ENCODE measurements at places on chromosomes 7 and 10. TPM values are rescaled to one million over a fixed set of nuclear protein-coding genes. Genes with fewer than 3 reads are reported as not detected.

Gene CPED1
- total RNA-seq = 96.8 TPM

Gene MYO1G
- under 0.01 TPM for total RNA-seq

Gene APBB1IP
- not detected for total RNA-seq

Gene TIMM23
- 117 TPM for total RNA-seq

Gene LMBR1
- total RNA-seq = 30.3 TPM

Gene SFTPA1
- not detected for total RNA-seq

DNA sequence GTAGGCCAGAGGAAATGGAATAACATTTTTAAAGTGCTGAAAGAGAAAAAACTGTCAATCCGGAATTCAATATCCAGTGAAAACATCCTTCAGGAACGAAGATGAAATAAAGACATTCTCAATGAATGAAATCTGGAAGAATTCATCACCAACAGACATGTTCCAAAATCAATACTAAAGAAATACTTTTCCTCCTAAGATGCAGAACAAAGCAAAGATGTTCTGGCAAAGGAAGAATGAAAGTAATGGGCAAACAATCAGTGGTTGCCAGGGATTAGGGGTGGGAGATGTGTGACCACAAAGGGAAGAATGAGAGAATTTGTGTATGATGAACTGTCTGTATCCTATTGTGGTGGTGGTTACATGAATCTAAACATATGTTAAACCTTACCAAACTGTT, 52.8 kb upstream of the EEPD1 start:
- no peak overlapping the region for H3K4me3 ChIP-seq
- H3K27ac ChIP-seq = no peak overlapping the region
- no peak for DNase-seq
- H3K27me3 ChIP-seq = peaks cover 21% of the 10 kb centered on the region

GRCh38 chr7:100105534-100105933, 4.1 kb downstream of the AP4M1 start:
- no peaks in the 10 kb centered on the region for H3K27me3 ChIP-seq
- peaks cover 8% of the 10 kb centered on the region for H3K4me1 ChIP-seq
- H3K36me3 ChIP-seq = peaks cover 50% of the 10 kb centered on the region
- no peak overlapping the region for H3K4me3 ChIP-seq
- no peak for DNase-seq
- no peak overlapping the region for H3K27ac ChIP-seq

DNA sequence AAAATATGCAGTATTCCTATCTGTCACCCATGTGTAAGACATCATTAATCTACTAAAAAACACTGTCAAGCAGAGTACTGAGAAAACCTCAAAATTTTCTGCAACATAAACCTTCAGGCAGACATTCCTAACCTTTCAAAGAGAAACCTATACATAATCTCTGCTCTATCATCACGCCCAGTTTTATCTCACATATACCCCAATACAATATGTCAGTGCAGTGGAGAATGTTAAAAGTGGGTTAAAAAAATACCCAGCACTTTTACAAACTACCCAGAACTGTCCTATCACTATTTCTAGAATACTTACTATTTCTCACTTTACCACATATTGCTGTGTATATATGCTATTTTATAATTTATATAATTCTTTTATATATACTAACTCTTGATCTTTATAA, 922.0 kb upstream of the SORCS1 start:
- H3K27me3 ChIP-seq = no peaks in the 10 kb centered on the region
- H3K4me1 ChIP-seq = no peaks in the 10 kb centered on the region
- no peak overlapping the region for H3K27ac ChIP-seq
- no peaks in the 10 kb centered on the region for H3K36me3 ChIP-seq
- no peak for DNase-seq

GRCh38 chr10:121041906-121042305, 190.7 kb downstream of the WDR11 start:
- no peak overlapping the region for H3K27ac ChIP-seq
- no peak overlapping the region for H3K4me3 ChIP-seq

DNA sequence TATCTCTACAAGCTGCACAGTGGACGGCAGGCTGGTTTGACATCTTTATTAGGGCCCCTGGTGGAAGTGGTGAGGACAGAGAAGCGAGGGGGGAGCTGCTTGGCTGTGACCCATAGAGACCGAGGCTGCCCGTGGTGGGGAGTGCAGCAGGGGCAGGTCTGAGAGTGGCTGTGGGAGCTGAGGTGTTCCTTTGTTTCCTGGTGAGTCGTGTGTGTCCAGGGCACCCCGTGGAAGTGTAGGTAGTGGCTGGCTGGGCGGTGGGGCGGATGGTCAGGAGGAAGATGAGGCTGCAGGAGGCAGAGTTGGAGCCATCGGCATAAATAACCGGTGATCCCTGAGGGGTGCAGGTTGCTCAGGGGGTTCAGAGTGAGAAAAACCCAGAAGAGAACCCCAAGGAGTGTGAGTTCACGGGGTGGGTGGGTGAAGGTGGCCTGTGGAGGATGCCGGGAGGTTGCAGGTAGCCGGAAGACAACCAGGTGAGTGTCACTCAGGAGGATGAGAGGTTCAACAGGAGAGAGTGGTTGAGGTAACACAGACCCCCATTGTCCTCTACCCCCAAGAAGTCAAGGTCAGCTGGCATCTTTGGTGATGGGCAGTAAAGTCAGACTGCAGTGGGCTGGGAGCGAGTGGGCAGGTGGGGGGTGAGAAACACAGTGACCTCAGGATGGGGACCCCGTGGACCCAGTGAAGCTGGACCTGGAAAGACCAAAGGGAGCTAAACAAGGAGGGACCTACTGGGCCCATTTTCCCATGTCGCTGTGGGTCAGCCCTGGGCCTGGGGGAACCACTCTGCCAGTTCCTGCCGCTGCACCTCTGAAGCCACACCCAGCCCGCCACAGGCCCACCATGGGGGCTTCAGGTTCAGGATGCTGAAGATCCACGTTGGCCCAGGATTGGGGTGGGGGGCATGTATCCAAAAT, 7.8 kb downstream of the ATP6V0E2 start:
- no peaks in the 10 kb centered on the region for H3K27me3 ChIP-seq
- H3K4me3 ChIP-seq = no peak overlapping the region
- H3K36me3 ChIP-seq = no peaks in the 10 kb centered on the region
- no peak overlapping the region for H3K27ac ChIP-seq
- peaks cover 3% of the 10 kb centered on the region for H3K4me1 ChIP-seq
- no peak for DNase-seq

DNA sequence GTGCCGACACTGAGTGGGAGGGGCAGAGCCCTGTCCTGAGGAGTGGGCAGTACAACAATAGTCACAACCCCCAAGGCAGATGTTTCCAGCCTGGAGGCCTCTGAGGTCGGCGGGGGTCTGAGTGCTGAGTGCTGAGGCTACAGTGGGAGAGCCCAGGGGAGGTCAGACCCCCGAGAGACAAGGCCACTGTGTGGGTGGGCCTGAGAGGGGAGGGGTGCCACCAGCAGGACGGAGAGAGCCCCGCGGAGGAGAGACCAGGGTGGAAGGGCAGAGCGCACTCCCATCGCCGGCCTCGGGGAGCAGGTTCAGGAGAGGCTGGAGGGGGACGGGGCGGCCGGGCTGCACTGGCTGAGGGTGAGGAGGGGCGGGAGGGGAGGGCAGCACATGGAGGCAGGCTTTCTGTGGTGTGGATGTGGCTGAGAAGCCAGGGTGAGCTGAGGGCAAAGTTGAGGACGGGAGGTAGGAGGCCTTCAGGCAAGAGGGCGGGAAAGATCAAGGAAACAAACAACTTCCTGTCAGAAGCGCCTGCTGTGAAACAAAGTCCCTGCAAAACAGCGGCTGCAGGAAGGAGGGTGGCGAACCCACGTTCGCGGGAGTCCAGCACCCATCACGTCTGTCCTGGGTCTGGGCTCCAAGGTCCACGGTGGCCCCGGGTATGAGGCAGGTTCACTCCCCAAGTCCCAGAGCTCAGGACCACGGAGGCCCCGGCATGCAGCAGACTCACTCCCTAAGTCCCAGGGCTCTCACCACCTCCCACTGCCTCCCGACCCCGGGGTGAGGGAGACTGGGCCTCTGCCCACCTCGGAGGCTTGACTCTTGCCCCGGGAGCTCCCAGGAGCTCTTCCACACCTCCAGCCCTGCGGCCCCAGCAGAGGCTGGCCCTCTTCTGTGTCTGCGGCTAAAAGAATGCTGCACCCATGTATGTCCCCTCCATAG, 76.8 kb upstream of the NKX6-2 start:
- no peaks in the 10 kb centered on the region for H3K4me1 ChIP-seq
- no peak for DNase-seq
- H3K4me3 ChIP-seq = no peak overlapping the region
- peaks cover 10% of the 10 kb centered on the region for H3K27me3 ChIP-seq
- no peak overlapping the region for H3K27ac ChIP-seq

- no peak overlapping the region for H3K4me3 ChIP-seq
- no peak for DNase-seq
- no peaks in the 10 kb centered on the region for H3K36me3 ChIP-seq
- H3K27me3 ChIP-seq = no peaks in the 10 kb centered on the region
- H3K27ac ChIP-seq = no peak overlapping the region
These were observed 724.2 kb downstream of the GATA3 start for GRCh38 chr10:8778713-8779112.

DNA sequence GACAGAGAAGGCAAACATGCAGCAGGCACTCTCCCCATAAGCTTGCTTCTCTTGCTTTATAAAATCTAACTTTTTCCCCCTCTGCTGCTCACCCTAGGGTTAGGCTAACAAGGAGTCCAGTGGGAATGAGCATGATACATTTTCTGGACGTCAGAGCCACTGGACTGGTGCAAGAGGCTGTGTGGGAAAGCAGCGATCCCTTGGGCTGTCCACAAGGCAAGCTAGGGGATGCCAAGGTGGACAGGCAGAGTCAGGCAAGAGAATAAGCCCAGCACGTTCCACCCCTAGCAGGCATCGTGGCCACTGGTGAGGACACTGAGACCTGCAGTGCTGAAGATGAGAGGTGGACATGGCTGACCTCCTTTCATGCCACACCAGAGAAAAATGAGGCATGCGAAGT, 290.9 kb upstream of the ZMIZ1 start:
- no peaks in the 10 kb centered on the region for H3K36me3 ChIP-seq
- no peak overlapping the region for H3K4me3 ChIP-seq
- H3K27me3 ChIP-seq = peaks cover 6% of the 10 kb centered on the region
- no peak overlapping the region for H3K27ac ChIP-seq

- H3K36me3 ChIP-seq = peaks cover 9% of the 10 kb centered on the region
- H3K27ac ChIP-seq = peak overlapping the region; percentile 2
- no peak for DNase-seq
These were observed 10.7 kb downstream of the NCOA4 start for GRCh38 chr10:46019569-46020343.

DNA sequence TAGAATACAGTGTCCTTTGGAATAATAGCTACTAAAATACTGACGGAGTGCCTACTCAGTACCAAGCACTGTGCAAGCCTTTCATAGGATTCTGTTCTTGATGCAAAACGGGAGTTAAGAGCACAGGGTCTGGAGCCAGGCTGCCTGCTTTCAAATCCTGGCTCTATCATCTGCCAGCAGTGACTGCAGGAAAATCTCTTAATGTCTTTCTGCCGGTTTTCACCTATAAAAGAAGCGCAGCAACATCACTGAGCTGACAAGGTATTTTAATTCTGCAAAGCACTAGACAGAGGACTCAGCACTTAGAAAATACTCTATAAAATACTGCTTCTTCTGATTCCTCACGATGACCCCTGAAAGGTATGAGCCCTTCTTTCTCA, 659 bp downstream of the FIGNL1 start:
- H3K4me3 ChIP-seq = peak overlapping the region; percentile 79
- H3K36me3 ChIP-seq = peaks cover 7% of the 10 kb centered on the region
- DNase-seq = no peak
- peaks cover 4% of the 10 kb centered on the region for H3K27me3 ChIP-seq

GRCh38 chr10:126686268-126686667, 15.8 kb upstream of the C10orf90 start:
- no peak overlapping the region for H3K4me3 ChIP-seq
- no peaks in the 10 kb centered on the region for H3K36me3 ChIP-seq
- no peaks in the 10 kb centered on the region for H3K27me3 ChIP-seq
- no peak overlapping the region for H3K27ac ChIP-seq
- H3K4me1 ChIP-seq = no peaks in the 10 kb centered on the region

GRCh38 chr7:5231811-5232484, 41.9 kb downstream of the WIPI2 start:
- no peak for DNase-seq
- H3K4me1 ChIP-seq = no peaks in the 10 kb centered on the region
- H3K36me3 ChIP-seq = peaks cover 51% of the 10 kb centered on the region
- H3K27me3 ChIP-seq = no peaks in the 10 kb centered on the region

DNA sequence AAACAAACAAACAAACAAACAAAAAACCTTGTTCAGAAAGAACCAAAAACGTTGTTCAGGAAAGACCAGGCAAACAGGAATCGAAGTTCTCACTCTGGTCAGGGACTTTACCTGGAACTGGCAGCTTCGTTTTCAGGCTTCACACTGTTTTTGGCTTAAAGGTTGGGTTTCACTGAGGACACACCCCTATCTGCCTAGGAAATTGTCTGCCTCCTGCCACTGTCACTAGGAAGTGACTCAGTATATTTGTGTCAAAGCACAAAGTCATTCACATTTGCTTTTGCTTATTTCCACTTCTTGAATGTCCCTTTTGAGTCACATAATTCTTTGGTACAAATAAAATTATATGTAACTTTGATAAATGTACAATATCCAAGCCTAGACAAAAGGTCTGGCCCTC, 37.9 kb downstream of the PNLIPRP3 start:
- no peak overlapping the region for H3K4me3 ChIP-seq
- no peaks in the 10 kb centered on the region for H3K27me3 ChIP-seq
- DNase-seq = no peak
- H3K27ac ChIP-seq = no peak overlapping the region
- no peaks in the 10 kb centered on the region for H3K36me3 ChIP-seq
- no peaks in the 10 kb centered on the region for H3K4me1 ChIP-seq

DNA sequence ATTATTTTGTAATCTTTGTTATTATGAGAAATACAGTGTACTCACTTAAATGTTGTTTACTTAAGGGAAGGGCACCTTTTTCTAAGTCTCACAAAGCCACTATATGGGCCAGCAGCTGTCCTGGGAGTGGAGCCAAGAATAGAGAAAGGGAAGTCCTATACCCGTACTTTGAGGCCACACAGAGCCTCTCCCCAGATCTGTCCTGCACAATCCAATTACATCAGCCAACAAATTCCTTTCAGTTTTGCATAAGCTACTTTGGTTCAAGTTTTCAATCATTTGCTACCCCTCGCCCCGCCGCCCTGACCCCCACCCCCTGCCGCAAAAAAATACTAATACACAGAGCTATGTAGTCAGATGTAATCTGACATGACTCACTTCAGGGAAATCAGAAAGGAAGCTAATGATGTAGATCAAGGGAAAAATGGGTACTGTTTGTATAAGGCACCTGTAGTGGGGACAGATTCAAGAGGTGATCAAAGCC, 297.4 kb upstream of the NEBL start:
- H3K4me3 ChIP-seq = no peak overlapping the region
- H3K27me3 ChIP-seq = no peaks in the 10 kb centered on the region
- no peak overlapping the region for H3K27ac ChIP-seq
- H3K4me1 ChIP-seq = no peaks in the 10 kb centered on the region
